ENCODE measurements at places on chromosomes 1 and 21.
A peak's percentile ranks its signal among the peaks of the same experiment; 100 is the strongest.

GRCh38 chr1:185636848-185637247 is 97.3 kb upstream of the HMCN1 start:
- DNase-seq = no peak

DNA sequence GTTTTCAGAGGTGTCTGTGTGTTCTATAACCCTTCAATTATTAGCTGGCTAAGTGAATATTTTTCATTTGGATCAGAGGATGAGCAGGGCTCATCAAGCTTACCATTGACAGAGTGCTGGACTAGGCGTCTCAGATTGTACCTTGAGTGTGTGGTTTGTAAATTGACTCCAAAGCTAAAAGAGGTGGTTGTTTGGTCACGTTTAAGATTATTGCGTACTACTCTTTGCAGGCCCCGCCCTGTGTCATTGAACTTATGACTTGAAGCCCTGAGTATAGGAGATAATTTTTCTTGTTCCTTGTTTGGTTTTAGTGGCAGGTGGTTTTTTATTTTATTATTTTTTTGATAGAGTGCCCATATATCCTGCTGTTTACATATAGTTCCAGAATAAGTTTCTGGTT is 17.7 kb downstream of the MRPS6 start:
- DNase-seq = no peak

GRCh38 chr1:234936612-234937389 is 191.8 kb downstream of the TOMM20 start:
- no peak for DNase-seq

GRCh38 chr1:175388285-175388684 is 195.7 kb upstream of the KIAA0040 start:
- DNase-seq = no peak

GRCh38 chr21:29504751-29505321 is 206.1 kb downstream of the BACH1 start:
- no peak for DNase-seq

DNA sequence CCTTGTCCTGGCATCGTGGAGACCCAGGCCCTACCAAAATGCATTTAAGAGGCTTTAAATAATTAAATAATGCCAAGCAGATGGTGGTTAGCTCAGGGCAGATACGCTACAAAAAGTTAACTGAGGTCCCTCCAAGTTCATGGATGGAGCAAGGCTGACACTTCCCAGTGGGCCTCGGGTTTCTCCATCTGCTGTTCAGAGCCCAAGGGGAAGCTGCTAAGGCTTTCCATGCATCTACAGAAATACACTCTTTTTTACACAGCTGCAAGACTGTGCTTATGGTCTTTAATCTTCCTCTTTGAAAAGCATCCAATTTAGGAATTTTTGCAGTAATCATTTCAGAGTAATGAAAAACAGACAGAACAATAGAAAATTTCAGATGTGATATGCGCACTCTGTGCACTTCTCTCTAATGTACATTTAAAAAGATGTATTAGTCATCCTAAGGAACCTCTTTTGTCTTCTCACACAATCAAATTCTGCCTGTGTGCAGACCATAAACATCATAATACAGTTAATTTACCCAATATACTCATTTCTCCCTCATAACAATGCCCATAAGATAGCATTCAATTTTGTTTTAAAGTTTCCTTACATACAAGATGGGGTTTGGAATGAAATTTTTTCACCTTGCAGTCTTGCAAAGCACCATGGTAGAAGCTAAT is 173.2 kb upstream of the ATP1B1 start:
- DNase-seq = no peak

DNA sequence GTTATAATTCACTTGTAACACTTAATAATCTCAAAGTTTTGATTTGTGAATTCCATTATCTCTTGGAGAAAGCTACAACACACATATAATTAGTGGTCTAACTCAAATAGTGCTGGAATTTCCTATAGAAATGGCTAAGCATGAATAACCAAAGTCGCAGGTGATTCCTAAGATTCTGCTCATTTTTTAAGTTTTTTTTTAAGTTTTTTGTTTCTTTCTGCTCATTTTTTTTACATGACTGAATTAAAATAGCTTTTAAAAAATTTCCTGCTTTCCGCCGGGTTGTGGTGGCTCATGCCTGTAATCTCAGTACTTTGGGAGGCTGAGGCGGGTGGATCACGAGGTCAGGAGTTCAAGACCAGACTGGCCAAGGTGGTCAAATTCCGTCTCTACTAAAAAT is 90.4 kb downstream of the APP start:
- DNase-seq = no peak

DNA sequence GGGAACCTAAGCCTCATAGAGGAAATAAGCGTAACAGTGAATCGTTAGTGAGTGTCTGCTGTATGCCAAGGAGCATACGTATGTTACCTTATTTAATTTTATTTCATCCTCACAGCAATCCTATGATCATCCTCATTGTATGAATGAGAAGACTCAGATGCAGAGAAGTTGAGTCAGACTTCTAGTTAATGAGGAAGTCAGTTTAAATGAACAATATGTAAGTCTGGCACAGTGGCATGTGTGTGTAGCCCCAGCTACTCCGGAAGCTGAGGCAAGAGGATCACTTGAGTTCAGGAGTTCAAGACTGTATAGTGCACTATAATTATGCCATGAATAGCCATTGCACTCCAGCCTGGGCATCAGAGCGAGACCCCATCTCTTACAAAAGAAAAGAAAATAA is 148.0 kb downstream of the ZZZ3 start:
- no peak for DNase-seq

GRCh38 chr1:52424813-52425212 is 20.4 kb downstream of the PRPF38A start:
- DNase-seq = no peak

DNA sequence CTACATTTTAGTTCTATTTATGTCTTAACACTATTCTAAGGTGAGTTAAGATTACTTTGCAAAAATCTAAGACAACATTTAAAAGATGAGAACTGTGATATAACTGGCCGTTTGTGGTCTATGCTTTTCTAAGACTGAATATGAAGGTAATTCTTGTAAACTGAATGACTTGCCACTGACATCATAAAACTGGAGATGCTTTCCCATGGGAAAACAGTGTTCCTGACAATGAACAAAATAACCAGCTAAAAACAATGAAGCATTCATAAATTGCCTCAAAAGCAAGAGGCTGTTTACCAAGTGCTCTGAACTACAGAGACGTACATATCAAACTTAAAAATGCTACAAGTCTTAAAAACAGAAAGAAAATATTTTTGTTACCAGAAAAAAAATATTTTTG is 54.7 kb downstream of the APP start:
- DNase-seq = no peak

- DNase-seq = peak; percentile 69
Measured at GRCh38 chr1:245154429-245155271, at the start of gene KIF26B. KIF26B (plus strand) TSS chr1:245154985; CDS start chr1:245155425, 440 bp downstream.

GRCh38 chr1:90537606-90538362 is 179.3 kb downstream of the BARHL2 start:
- DNase-seq = no peak

- no peak for DNase-seq
Measured at GRCh38 chr1:153032677-153033308, 1.8 kb downstream of the SPRR1B start.

DNA sequence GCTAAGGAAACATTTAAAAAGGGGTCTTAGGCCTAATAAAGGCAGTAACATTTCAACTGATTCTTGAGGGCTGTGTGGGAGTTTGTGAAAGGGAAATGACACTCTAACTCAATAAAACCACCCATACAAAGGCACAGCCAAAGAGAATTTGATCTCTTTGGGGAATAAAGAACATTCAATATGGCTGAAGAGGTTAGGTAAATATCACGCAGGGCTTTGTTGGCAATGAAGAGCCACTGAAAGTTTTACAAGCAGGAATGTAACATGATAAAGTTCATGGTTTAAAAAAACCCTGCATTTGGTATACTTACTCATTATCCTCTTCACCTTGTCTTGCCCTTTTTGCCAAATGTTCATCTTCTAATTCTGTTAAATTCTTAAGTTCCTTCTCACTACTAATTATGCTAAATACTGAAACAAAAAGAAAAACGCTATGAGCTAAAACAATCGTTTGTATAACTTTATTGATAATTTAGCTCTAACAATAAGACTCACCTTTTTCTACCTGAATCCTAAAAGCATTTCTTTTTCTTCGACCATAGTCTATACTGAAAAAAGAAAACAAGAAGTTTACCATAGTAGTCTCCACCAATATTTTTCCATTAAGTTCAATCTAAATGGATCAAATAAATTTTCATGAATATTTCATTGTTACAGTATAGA is 12.5 kb downstream of the NVL start:
- no peak for DNase-seq

GRCh38 chr1:82901118-82901517 is 1097.8 kb downstream of the TTLL7 start:
- no peak for DNase-seq

- DNase-seq = no peak
Measured at GRCh38 chr1:3029481-3029961, 8.3 kb downstream of the ACTRT2 start.

- no peak for DNase-seq
Measured at GRCh38 chr1:47558601-47559593, 121.1 kb downstream of the FOXD2 start.

DNA sequence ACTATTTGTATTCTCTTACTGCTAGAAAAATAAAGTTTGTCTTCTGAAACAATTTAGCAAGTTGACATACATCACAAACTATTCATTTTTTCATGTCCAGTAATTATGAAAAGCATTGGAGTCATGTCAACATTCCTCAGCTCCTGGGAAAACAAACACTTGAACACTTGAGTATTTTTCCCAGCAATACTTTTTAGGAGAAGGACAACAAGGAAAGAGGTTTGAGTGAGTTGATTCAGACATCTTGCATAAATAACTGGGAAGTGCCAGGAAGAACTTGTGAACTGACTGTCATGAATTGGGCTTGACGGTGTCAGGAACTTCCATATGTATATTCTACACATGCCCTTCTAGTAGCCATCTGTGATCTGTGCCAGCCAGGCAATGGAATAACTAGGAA is 195.6 kb downstream of the HMCN1 start:
- no peak for DNase-seq

DNA sequence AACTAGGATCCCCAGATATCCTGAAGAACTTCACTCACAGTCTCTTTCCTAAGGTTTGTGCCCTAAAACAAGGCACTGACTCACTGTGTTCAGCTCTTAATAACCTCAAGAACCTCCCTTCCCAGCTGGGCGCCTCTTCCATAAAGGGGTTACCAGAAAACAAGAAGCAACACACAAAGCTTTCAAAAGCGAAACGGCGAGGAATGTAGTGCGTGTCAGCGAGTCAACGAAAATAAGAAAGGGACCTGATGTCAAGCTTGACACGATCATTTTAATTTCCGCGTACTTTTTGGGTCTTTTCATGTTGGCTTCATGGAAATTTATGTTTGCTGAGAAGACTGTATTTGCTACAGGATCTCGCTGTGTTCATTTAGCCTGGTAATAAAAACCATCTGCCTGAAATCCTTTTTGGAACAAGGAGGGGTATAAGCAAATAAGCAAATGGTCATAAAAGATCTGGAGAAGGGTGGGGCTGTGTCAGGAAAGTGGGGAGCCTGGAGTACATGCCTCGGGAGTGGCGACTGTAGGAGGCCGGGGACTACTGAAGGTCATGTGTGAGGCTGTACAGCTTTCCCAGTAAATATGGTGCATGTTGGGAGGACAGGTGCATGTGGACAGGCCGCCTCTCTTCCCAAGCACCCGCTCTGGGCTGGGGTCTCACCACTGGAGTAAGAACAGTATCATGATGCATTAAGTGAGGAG is 11.4 kb upstream of the CLDN14 start:
- no peak for DNase-seq

GRCh38 chr1:244361764-244362473 is 89.8 kb downstream of the ADSS2 start:
- DNase-seq = no peak

- DNase-seq = no peak
Measured at GRCh38 chr1:245493029-245493428, 338.2 kb downstream of the KIF26B start.

DNA sequence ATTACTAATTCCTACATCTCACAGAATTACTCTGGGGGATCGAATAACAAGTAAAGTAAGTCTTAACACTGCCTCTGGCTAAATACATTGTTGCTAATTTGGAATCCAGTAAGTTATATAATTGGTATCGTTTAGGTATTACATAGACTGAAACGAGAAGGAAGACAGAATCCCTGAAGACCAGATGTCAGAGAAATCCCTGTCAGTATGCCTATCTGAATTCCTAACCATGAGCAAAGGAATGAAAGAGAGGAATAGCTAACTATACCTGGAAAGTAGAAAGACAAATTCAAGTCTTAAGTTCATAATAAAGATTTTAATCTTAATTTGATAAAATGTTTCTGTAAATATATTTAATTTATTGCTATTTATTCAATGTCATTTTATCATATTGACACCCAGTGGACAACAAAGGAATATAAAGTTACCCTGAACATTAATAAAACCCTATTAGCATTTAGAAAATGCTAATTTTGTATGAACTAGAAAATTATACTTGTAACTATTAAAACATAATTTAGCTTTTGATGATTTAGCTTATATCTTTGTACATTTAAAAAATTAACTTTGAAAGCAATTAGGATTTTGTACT is 11.4 kb downstream of the DEPDC1 start:
- no peak for DNase-seq

GRCh38 chr1:213622365-213623063 is 365.3 kb upstream of the PROX1 start:
- no peak for DNase-seq

DNA sequence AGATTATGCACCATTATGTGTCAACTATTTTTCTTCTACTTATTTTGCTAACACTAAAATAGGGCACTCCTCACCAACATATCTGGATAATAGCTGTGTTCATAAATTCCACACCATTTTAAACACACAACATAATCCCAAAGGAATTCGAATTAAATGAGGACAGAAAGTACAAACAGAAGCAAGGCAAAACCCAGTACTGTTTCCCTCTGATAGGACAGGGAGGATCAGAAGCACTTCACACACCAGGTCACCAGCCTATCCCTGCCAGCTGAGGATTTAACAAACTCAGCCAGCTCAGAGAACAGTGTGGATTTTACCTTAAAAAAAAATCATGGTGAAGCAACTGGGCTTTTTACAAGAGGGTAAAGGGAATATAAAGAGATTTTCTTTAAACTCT is 20.0 kb downstream of the CRYZ start:
- DNase-seq = no peak

DNA sequence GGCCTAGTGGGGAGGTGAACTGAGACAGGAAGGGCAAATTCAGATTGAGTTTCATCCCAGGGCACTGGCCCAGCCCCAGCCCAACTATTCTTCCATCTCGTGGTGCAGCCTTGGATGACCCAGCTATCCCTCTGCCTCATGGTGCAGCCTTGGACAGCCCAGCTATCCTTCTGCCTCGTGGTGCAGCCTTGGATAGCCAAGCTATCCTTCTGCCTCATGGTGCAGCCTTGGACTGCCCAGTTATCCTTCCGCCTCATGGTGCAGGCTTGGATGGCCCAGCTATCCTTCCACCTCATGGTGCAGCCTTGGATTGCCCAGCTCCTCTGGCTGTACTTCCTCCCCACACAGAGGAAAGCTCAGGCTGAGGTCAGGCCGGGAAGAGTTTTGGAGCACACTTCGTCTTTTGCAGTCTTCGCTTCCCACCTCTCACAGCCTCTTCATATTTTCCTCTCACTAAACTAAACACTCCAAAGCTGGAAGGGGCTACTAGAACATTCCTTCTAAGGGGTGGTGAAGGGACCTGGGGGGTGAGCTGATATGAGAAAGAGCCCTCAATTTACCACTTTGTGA is 69.8 kb upstream of the TTC34 start:
- no peak for DNase-seq

All from mesothelial cell of epicardium (in vitro differentiated cells).